Stromal cell of bone marrow (primary cell): ENCODE measurements at places on chromosomes 6 and 20.

- DNase-seq: no peak
Measured at GRCh38 chr6:112145080-112145573, 57.7 kb downstream of the FAM229B start.

GRCh38 chr20:59786801-59787537 is 146.5 kb downstream of the SYCP2 start:
- no peak for DNase-seq

DNA sequence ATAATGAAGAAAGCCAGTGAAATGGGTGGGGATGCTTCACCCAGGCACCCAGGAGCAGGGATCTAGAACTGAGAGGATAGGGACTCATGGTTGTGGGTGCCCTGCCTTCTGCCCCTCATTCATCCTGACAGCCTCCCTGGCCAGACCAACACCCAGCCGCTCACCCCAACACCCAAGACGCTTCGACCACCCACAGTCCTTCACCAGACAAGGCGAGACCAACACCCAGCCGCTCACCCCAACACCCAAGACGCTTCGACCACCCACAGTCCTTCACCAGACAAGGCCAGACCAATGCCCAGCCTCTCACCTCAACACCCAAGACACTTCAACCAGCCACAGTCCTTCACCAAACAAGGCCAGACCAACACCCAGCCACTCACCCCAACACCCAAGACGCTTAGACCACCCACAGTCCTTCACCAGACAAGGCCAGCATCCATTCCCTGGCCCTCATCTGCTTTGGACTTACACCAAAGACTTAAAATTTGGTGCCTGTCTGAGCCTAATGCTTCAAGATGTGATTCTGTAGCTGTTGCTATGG is 131.5 kb downstream of the ANKRD60 start:
- no peak for DNase-seq

DNA sequence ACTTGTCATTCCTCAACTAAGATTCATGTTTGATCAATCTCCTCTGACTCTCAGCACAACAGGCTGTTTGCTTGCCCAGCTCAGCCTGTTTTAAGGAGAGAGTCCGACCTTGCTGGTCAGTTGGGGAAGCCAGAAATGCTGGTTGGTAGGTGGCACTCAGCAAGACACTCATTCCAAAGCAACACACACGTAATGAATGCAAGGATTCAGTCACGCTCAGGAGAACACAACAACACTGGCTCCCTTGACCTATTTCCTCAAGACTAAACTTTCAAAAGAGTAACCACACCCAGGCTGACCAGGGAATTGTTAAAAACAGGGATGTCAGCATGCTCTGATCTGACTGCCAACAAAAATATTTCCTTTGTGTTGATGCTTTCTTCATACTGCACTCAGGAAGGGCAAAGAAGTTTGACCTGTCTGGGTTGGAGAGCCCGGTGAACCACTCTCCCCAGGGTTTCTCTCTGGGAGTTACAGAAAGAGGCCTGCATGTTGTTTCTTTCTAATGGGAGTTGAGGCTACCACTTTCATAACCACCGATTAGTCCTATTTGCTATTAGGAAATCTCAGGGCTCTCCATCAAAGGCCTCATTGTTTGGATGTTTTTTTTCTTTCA is 25.6 kb upstream of the PREP start:
- peak; percentile 72 for DNase-seq

- DNase-seq: no peak
Measured at GRCh38 chr20:50054231-50054547, 58.8 kb downstream of the UBE2V1 start.

DNA sequence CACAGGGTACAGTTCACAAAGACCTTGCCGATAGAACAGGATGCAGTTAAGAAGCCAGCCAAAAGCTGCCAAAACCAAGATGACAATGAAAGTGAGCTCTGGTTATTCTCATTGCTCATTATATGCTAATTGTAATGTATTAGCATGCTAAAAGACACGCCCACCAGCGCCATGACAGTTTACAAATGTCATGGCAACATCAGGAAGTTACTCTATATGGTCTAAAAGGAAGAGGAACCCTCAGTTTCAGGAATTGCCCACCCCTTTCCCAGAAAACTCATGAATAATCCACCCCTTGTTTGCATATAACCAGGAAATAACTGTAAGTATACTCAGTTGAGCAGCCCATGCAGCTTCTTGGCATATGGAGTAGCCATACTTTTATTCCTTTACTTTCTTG is 748.7 kb downstream of the QKI start:
- DNase-seq: no peak

- no peak for DNase-seq
Measured at GRCh38 chr6:43391440-43392031, 22.1 kb upstream of the ZNF318 start.

- DNase-seq: no peak
Measured at GRCh38 chr6:6803180-6803977, 214.9 kb downstream of the LY86 start.

DNA sequence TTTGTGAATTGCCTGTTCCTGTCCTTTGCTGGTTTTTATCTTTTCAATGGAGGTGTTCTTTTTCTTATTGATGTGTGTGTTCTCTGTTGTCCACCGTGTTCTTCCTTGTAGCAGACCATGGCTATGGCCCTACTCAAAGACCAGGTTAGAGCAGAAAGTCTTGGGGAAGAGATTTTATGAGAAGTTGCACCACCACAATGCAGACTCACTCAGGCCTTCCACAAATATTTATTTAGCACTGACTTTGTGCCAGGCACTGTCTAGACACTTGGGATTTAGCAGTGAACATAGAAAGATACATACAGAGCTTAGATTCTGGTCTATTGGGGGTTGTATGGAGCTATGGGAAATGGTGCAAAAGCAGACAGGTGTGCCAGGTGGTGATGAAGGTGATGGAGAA is 98.8 kb downstream of the DTD1 start:
- DNase-seq: no peak

- DNase-seq: no peak
Measured at GRCh38 chr6:111626441-111626840, 20.8 kb upstream of the TRAF3IP2 start.

GRCh38 chr6:156839129-156839528 is 62.0 kb downstream of the ARID1B start:
- DNase-seq: no peak

GRCh38 chr6:39665861-39666260 is 59.3 kb downstream of the KIF6 start:
- no peak for DNase-seq

DNA sequence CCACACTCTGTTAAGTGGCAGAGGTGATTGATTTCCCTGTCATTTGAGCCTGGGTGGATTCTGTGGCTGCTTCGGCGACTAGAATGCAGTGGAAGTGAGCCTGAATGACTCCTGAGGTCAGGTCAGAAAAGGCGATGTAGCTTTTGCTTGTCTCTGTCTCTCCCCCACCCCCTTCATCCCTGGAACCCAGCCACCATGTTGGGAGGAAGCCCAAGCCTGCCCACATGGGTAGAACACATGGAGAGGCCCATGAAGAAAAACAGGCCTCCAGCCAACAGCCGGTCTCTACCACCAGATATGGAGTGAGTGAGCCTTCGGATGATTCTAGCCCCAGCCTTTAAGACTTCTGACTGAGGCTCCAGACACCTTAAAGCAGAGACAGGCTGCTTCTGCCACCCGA is 181.0 kb downstream of the TFAP2C start:
- DNase-seq: no peak
